ENCODE measurements at places on chromosomes 11 and 22.

- DNase-seq: no peak
These were observed 13.4 kb downstream of the TMPRSS13 start for GRCh38 chr11:117915672-117916235.

DNA sequence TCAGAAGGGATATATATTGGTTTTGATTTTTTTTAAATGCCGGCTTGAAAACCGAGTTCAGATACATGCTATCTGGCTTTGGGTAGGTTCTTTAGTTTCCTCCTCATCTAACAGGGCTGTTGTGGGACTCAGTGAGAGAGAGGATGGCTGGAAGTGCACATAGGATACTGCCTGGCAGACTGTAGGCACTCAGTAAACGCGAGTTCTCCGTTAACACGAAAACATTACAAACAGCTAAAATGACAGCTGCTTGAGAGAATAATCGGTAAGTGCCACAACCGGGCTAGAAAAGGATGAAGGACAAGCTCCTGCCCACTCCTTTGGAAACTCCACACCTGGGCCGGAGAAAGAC is 369 bp downstream of the XRRA1 start:
- DNase-seq: no peak

DNA sequence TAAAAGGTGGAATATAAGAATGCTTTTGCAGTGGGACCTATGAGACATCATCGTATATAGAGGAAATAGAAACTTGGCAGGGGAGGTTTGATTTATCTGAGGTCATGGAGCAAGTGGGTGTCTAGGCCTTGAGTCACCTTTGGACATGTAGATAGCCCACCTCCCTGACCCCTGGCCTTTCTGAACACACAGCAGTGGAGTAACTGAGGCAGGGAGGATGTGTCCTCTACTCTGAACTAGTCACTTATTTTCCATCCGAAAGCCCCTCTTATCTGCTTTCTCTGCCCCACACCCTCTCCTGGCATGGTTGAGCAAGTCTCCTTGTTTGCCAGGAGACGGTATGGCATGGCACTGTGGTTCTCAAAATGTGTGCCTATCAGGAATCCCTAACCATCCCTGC is 7.9 kb downstream of the CD82 start:
- no peak for DNase-seq

DNA sequence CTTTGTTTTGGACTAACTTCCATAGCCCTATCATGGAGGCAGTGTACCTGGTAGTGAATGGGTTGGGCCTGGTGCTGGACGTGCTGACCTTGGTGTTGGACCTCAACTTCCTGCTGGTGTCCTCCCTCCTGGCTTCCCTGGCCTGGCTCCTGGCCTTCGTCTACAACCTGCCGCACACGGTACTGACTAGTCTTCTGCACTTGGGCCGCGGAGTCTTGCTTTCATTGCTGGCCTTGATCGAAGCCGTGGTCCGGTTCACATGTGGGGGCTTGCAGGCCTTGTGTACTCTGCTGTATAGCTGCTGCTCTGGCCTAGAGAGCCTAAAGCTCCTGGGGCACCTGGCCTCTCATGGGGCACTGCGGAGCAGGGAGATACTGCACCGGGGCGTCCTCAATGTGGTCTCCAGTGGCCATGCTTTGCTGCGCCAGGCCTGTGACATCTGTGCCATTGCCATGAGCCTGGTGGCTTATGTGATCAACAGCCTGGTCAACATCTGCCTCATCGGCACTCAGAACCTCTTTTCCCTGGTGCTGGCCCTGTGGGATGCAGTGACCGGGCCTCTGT is 846 bp downstream of the RNF26 start:
- no peak for DNase-seq

DNA sequence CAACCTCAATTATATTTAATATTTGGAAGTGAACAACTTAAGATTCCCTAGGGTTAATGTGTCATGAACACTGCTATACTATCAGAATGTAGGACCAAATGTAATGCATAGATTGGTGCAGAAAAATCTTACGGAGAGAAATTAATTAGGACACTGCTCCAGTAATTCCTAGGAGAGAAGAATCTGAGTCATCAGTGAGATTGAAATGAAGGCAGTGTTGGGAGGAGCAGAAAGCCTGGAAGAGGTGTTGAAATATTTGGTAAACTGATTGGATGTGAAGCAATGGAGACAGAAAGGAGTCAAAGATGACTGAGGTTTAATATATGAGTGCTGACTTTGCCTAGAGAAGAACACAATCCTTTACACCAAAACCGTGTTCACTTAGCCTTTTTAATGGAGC is 836.0 kb downstream of the FAM181B start:
- DNase-seq: no peak

- DNase-seq: peak; percentile 43
These were observed 81.4 kb downstream of the SFI1 start for GRCh38 chr22:31577711-31578110.

- peak; percentile 76 for DNase-seq
These were observed 103.2 kb downstream of the ZBTB16 start for GRCh38 chr11:114162719-114163123.

Data from NCI-H1694 treated with DMSO at 0.1 percent for 48 hours (cell line).